Hematopoietic multipotent progenitor cell treated with erythropoietin and hydrocortisone succinate and interleukin-3 and kit ligand, for 6 days (in vitro differentiated cells): ENCODE measurements at places on chromosomes 11 and 22.
A peak's percentile ranks its signal among the peaks of the same experiment; 100 is the strongest.

GRCh38 chr11:12754582-12755234, 80.5 kb downstream of the TEAD1 start:
- no peak for DNase-seq

GRCh38 chr11:84243629-84244263, 957.6 kb upstream of the CCDC90B start:
- no peak for DNase-seq

GRCh38 chr11:62544581-62545436, 1.8 kb downstream of the AHNAK start:
- DNase-seq = peak; percentile 56

- no peak for DNase-seq
These were observed 447.5 kb upstream of the KIRREL3 start for GRCh38 chr11:127448101-127448500.

DNA sequence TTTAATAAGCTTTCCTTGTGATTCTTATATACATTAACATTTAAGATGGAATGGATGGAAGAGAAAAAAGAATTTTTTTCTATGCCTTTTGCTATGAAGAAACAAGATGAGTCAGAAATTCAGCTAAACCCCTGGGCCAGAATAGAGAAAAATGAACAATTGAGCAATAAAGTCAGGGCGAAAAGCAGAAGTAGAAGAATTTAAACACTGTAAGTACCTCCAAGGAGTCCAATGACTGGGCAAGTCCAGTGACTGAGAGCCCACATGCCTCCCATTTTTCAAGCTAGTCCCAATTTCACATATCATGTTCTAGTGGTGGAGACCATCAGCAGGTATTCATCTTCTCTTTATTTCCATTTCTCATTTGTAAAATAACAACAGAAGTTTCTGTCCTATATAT, 18.6 kb upstream of the APLP2 start:
- DNase-seq = peak; percentile 66

DNA sequence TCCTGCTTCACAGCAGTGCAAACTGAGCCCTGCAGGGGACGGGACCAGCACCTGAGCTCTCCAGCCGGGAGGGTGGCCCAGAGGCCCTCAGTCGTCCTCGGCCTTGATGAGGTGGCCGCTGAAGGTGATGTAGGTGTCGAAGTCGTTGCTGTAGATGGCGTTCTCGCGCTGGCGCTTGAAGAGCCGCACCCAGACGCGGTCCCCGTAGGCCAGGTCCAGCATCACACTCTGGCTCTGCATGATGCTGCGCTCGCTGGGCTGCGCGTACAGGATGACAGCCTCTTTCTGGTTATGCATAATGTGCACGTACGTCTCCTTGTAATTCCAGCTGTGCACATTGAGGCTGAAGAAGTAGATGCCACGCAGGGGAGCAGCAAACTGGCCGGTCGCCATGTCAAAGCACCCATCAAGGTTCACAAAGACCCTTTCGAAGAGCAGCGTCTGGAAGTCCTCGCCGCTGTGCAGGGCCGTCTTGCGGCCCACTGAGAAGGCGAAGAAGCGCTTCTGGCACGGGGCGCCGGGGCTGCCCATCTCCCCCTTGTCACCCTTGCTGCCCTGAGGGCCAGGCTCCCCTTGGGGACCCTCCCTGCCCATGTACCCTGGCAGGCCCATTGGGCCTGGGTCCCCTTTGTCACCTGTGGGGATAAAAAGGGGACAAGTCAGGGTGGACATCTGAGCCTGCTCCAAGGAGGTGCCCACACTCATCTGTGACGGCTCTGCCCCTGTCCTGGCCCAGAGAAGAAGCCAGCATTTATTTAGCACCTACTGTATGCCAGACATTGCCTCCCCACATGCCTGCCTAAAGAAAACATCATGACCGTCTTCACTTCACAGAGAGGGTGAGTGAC, 5.7 kb downstream of the C1QTNF6 start:
- DNase-seq = no peak

DNA sequence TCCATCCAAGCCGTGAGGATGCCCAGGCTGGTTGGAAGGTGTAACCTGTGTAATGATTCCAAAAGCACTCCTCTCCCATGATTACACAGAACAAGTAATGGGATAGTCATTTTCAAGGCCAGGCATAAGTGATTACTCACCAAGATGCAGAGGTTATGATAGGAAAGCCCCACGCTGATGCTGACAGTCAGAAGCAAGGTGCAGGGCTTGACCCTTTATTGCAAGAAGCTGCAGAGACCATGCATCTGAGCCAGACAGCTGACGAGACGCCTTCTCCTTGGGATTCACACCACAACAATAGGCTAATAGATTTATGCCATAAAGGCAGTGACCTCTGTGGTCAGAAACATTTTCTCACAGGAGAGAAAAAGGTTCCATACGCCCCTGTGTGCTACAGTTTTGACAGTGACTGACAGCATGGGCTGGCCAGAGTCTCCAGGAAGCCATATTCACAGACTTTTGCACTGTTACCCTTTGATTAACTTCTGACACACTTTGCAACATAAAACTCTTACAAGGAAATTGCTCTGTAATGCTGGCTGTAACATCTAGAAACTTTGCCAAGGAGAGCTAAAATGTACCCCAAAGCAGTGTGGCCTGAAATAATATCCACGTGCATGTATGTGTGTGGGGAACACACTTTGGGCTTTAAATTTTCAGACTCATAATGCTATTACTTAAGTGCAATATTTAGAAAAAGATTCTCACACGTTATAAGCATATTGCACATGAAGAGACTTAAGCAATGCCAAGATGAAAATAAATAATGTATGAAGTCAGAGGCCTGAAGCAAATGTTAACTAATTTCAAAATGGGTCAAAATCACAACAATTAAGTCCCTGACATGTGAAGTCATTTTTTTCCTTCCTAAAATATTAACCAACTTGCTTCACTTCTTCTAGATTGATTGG, 1079.0 kb upstream of the TENM4 start:
- DNase-seq = no peak

- no peak for DNase-seq
These were observed 53.9 kb upstream of the RCE1 start for GRCh38 chr11:66789097-66789890.

DNA sequence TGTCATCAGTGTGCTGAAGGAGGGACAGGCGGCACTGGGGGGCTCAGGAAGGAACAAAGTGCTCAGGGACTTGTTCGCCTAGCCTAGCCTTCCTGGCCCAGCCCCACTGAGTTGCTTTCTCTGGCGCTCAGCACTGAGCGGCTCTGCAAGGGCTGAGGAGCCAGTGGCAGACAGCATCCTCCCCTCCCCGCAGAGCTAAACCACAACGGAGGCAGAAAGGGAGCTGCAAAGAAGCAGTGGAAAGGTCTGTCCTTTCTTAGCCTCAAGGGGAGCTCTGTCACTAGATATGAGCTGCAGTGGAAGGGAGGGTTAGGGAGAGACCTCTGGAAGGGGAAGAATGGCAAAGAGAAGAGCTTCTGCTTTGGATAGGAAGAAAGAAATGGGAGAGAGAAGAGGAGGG, 89.7 kb upstream of the PHOX2A start:
- peak; percentile 79 for DNase-seq

GRCh38 chr11:103013421-103013820, 57.9 kb upstream of the MMP13 start:
- no peak for DNase-seq

GRCh38 chr22:45869340-45869847, 107.6 kb downstream of the WNT7B start:
- DNase-seq = no peak

GRCh38 chr11:45679806-45680205, 14.4 kb upstream of the CHST1 start:
- DNase-seq = peak; percentile 32

DNA sequence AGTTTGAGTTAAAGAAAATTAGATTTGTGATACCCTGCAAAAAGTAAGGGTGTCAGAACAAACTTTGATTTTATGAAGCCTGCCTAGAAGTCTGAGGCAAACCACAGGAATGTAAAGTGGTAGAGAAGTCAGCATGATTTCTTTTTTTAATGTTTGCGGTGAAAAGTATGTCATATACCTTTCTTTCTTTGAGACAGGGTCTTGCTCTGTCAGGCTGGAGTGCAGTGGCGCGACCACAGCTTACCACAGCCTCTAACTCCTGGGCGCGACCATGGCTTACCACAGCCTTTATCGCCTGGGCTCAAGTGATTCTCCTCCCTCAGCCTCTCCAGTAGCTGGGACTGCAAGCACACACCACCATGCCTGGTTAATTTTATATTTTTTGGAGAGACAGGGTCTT, 4.7 kb downstream of the API5 start:
- DNase-seq = peak; percentile 56

- no peak for DNase-seq
These were observed 7.9 kb upstream of the ADORA2A start for GRCh38 chr22:24419475-24419850.

DNA sequence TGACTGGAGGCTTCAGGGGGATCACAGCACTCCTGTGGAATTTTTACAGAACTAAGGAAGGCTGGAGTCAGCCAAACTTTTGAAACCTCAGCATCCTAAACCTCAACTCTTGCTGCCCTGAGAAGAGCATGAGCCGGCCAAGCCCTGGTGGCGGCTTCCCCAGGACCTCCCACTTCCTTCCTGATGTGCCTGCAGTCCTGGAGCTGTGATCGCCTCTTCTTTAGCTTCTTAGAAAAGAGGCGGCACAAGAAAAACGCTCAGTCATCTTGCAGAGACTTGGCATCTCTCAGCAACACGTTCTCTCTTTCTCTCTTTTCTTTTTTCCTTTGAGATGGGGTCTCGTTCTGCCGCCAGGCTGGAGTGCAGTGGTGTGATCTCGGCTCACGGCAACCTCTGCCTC, 40.4 kb upstream of the AMPD3 start:
- DNase-seq = peak; percentile 80

GRCh38 chr22:45208993-45209838, 31.5 kb downstream of the KIAA0930 start:
- peak; percentile 55 for DNase-seq

DNA sequence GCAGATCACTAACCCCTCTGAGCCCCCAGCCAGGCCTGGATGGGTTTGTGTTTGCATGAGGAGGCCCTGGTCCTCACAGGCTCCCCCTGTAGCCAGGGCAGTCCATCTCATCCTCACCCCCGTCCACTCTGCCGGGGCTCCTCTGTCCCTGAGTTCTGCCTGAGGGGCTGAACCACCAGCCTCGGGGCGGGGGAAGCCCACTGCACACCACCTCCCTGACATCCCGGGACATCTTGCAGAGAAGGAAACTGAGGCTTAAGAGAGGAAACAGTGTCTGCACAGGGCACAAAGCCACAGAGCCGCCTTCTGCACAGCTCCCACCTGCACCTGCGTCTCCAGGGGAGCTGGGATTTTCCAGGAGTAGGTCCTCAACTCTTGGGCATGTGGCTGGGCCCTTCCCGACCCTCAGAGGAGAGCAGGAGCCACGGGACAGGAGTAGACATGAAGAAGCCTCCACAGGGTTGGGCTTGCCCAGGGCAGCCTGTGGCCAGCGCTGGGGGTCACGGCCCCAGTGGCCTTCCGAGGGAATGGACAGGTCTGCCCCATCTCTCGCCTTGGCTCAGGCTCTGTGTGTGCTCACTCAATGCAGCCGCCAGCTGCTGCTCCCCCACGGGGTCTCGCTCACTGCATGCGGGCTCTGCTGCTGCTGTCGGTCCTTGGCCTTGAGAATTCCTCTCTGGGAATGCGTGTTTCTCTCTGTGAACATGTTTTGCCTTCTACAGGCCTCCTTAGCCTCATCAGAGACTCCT, 45.4 kb upstream of the CCDC188 start:
- DNase-seq = no peak

- peak; percentile 37 for DNase-seq
These were observed 2.0 kb downstream of the SIPA1 start for GRCh38 chr11:65639623-65640482.

DNA sequence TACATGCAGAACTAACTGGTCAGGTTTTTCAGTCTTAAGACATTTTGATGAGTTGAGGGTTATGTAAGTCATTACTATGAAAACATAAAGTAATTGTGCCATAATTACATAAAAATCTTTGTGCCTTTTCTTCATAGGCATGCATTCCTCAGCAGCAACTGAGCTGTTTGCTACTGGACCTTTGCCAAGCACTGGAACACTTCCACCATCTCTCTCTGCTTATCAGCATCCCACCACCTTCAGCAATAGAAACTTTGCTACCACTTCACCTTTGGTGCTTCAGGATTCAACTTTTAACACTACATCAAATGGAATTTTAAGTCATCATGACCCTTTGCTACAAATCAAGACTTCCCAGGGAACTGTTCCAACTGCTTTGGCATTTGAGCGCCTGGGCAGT, 39.0 kb downstream of the QSER1 start:
- DNase-seq = peak; percentile 59

- DNase-seq = no peak
These were observed 5.6 kb downstream of the ALX4 start for GRCh38 chr11:44304091-44305025.

GRCh38 chr22:25780673-25781072, 38.7 kb downstream of the MYO18B start:
- no peak for DNase-seq

- DNase-seq = peak; percentile 91
These were observed 75.0 kb downstream of the JRKL start for GRCh38 chr11:96464700-96465307.

DNA sequence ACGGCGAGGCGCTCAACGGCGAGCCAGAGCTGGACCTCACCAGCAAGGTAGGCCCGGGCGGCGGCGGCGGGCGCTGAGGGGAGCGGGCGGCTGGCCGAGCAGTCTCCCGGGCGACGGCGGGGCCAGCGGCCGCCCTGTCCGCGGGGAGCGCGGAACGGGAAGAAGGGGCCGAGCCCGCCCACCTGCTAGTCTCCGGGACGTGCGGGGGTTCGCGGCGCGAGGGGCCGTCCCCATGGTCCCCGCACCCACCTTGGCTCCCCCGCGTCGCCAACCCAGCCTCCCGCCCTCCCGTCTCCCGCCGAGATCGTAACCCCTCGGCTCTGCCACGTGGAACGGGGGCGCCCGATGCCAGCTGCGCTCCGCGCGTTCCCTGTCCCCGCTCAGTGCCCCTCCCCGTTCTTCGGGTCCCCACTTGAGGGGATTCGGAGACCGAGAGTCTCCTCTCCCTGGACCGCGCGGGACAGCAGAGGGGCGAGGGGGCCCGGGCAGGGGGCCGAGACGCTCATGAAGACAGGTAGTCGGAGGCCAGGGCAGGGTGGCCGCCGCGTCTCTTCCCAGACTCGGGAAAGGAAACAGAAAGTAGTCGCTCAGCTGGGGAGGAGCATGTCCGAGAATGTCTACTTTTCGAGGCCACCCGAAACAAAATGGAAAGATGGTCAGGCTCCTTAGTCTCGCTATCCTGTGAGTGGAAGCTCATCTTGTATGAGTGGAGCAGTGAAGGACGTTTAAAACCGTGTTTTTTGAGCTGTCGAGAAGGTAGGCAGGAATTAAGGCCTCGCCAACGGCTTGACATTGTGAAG, 557 bp downstream of the GTPBP1 start:
- peak; percentile 38 for DNase-seq

- DNase-seq = peak; percentile 68
These were observed 16.1 kb downstream of the LRP5 start for GRCh38 chr11:68328374-68329091.

- no peak for DNase-seq
These were observed 93.2 kb downstream of the LDLRAD3 start for GRCh38 chr11:36037031-36037430.

- no peak for DNase-seq
These were observed 256.4 kb upstream of the SESN3 start for GRCh38 chr11:95487391-95487790.

GRCh38 chr11:19218216-19218615, 16.4 kb upstream of the CSRP3 start:
- DNase-seq = no peak

GRCh38 chr22:24588757-24589481, 4.0 kb downstream of the LRRC75B start:
- DNase-seq = no peak
